ENCODE measurements at places on chromosomes 5 and 9.
A peak's percentile ranks its signal among the peaks of the same experiment; 100 is the strongest.

DNA sequence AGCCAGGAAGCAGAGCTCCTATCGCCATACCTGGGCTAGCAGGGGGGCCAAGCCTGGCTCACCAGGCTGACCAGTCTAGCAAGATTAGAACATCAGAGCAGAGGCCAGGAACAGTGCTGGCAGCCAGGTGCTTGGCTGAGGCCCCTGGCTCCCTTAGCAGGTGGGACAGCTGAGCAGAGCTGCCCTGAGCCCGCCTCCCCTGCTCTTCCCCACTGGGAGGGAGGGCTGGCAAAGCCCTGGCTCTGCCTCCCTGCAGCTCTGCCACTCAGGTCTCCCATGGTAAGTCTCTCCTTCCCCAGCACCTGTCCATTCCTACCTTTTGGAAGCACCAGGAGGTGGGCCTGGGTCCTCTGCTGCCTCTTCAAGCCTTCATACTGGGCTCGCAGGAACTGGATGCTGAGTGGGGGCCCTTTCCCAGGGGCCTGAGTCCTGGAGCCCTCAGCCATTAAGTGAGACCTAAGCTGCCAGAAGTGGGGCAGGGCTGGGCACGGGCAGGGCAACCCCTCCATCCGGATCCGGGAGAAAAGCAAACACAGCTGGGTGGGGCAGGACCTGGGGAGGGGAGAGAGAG lies 803 bp downstream of the C9orf152 start:
- DNase-seq: no peak

- DNase-seq: no peak
Observed at GRCh38 chr5:143800715-143801114, 11.2 kb upstream of the HMHB1 start.

DNA sequence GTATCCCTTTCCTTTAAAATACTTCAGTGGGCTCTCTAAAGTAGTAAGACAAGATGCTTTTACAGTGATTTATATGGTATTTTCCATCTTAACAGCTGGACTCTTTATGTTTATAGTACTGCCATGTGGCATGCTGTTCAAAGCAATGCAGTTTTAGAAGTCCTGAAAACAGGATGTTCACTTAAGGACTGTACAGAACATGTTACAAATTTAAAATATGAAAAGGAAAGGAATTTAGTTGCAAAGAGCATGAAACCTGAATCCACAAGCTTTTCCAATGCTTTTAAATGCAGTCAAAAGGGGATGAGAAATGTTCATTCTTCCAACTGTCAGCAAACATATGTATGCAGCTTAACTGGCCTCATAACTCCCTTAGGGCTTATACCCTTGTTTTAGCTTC lies 580.2 kb downstream of the EFNA5 start:
- no peak for DNase-seq

GRCh38 chr5:132458651-132459030 lies 31.9 kb downstream of the IRF1 start:
- no peak for DNase-seq

GRCh38 chr5:150148117-150148927 lies 7.3 kb downstream of the PDGFRB start:
- DNase-seq: no peak

- peak; percentile 47 for DNase-seq
Observed at GRCh38 chr9:19998823-19999455, 210.1 kb upstream of the SLC24A2 start.

- no peak for DNase-seq
Observed at GRCh38 chr9:14096258-14096922, 217.6 kb downstream of the NFIB start.

DNA sequence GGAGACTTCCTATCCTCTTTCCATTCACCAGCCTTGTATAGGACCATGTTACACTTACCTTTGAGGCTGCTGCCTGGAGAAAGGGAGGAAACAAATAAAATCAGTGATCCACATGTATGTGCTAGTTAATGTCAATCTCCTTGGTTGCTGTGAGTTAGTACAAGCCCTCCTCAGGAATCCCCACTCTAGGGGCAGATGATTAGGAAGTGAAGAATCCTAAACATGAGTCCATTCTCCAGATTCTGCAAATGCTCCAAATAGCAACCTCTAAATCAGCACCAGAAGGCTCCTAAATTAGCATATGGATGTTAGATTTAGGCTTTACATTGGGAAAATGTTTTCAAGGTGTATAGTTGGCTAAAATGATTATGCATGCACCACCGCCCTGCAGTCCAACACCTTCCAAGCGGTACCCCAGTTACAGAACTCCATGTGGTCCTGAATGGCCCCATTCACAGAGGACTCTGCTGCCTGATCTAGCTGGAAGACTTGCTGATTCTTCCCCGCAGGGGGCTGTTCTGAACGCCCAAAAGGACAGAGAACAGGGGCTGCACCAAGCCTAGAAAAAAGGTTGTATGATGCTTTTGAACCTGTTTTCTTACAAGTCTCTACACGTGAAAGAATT lies 123.2 kb downstream of the TLE1 start:
- no peak for DNase-seq

- DNase-seq: peak; percentile 79
Observed at GRCh38 chr9:110996436-110997220, 41.6 kb downstream of the LPAR1 start.

GRCh38 chr9:77847059-77847499 lies 184.5 kb downstream of the GNAQ start:
- no peak for DNase-seq

DNA sequence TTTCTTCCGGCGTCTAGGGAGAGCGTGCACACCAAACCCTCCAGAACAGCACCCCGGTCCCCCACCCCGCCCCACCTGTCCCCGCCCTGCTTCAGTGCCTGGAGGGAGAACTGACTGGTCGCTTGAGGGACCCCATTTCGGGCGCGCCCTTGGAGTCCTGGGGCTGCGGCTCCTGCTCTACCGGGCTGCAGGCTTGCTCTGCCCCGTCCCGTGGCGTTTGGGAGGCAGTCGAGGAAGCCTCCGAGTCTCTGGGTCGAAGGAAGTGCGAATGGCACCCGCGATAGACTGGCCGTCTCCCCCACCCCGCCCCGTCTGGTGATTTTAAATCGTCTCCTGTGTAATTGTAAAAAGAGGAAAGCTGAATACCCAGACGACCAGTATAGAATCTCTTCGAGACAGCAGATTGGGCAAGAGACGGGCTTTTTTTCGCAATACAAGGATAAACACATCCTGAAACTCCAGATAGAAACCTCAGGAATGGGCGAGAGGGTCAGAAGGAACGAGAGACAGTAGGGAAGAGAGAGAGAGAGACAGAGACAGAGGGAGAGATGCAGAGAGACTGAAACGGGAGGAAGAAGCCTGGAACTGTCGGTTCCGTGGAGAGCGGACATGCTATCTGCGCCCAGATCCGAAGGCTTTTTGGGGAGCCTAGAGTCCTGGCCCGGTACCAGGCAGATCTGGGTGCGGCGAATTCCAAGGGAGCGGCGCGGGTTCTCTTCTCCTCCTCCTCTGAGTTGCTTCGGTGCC lies 9.9 kb downstream of the PRDM6 start:
- no peak for DNase-seq

Measured in fibroblast of skin of left quadriceps (primary cell).